ENCODE measurements at places on chromosomes 7 and 10.

DNA sequence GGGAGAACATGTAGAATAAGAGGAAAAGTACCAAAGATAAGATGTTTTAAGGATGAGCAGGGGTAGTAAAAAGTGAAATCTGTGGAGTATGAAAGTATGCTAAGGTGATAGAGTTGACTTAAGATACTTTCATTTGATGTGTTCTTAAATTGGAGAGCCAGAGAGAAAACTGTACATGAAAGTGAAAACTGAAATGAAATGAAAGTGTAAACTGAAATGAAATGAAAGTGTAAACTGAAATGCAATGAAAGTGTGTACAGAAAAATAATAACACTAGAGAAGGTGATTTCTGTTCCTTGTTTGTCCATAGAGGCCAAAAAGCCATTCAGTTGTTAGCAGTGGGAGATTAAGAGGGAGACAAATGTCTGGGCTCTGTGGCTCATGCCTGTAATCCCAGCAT lies 17.5 kb downstream of the AHR start:
- DNase-seq: no peak

DNA sequence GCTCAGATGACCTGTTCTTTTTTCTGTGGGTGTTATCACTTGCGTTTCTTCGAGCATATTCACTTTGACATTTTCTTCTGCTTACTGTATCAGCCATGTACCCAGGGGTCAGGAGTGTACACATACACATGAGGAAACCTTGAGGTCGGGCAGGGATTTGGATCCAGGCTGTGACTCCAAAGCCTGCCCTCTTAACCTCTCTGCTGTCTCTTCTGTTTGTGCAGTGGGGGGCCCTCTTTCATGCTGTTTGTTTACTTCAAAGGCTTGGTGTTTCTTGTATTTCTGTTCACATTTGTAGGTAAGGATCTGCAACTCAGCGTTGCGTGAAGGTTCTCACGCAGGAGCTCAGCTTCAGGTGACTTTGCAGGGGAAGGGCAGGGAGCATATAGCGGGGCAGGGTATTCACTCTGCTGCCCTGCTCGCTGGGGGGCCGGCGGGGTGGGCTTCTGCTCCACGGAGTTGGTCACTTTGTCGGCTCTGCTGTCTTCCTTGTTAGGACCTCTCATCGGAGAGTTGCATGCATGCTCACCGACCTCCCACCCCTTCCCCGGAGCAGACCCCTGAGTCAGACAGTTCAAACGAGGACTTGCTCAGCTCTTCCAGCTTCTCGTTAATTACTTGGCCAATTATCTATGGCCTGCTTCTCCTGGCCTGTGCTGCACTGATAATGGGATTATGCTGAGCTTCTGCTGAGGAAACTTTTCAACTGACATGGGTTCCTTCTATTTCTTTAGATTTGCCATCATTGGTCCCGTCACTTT lies 77.5 kb downstream of the SDK1 start:
- no peak for DNase-seq

- no peak for DNase-seq
Measured at GRCh38 chr7:107627002-107627401, 33.6 kb upstream of the SLC26A4 start.

GRCh38 chr7:25586513-25586912 lies 358.2 kb upstream of the NPVF start:
- no peak for DNase-seq

DNA sequence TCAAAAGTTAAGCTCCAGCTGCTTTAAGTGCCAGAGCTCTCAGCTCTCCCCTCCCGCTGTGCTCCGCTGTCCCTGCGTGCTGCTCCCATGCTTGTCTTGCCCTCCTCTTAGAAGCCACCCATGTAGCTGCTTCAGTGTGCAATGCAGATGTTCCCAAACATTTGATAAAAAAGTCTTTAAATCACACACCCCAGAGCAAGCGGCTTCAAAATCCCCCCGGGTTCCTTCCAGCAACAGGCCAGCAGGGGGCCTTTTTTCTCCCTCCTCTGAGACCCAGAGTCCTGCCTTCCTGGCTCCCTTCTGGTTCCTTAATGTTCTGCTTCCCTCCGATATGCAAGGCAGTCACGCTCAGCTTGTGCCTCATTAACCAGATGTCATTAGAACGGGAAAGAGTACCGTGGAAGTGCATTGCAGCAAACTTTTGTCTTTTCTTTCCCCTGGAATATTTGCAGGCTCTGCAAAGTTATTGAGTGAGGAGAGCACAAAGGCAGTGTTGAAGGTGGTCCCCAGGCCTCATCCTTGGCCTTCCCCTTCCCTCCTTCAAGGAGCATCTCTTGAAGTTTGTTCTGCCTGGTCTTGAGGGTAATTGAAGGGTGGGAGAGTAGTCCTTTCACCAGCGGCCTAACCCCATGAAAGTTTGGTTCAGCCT lies 25.5 kb downstream of the LDB3 start:
- DNase-seq: peak; percentile 78

DNA sequence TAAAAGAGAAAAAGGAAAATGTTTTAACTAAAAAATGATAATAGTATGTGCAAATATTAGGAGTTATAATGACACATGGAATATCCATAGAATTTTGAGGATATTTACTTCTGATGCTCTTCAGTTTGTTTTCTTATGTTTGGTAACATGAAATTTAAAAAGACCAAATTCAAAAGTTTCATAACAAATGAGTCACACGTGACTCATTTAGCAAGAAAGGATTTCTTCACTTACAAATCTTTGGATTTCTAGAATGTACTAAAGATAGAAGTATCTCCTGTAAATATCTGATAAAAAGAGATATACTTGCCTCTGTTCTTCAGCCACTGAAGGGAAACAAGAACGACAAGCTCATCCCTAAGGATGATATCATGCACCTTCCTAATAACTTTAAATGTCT lies 774.5 kb upstream of the LRRTM3 start:
- no peak for DNase-seq

DNA sequence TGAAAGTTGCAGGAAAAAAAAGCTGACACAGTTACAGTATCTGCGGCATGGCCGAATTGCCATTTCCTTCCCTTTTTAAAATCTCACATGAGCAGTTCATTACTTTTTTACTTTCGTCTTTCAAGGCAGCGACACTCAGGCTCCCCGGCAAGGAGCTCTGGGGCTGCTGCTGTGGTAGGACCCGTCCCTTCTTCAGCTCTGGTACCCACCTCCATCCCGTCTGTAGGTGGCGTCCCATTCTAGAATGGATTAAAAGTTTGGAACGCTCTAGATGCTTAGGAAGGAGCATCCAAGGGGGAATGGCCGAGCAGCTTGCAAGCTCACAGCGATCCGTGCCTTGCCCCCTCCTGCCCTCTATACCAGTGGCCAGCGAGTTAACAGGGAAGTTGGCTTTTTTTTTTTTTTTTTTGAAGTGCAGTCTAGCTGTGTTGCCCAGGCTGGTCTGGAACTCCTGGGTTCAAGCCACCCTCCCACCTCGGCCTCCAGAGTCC lies 22.8 kb upstream of the TTYH3 start:
- no peak for DNase-seq

GRCh38 chr7:28469562-28469961 lies 57.2 kb downstream of the CREB5 start:
- DNase-seq: no peak

DNA sequence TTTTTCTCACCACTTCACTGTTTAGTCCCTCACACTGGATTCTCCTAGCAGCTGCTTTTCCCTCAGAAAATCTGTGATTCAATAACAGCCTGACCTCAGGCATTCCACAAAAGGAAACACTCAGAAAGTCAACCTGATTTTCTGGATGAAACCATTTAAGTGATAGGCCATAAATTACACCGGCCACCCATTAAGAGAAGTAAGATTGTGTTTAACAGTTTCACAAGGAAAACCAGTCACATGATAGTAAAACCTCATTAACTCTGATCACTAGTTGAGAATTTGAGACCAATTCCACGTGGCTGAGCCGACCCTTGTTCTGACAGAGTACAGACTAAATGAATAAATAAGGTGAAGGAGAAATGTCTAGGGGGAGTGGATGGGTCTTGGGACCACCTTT lies 7.7 kb downstream of the GRM8 start:
- no peak for DNase-seq

All from AG10803 (cell line).